ENCODE measurements at places on chromosomes 16 and 17. TPM values are rescaled to one million over a fixed set of nuclear protein-coding genes. Genes with fewer than 3 reads are reported as not detected.

DNA sequence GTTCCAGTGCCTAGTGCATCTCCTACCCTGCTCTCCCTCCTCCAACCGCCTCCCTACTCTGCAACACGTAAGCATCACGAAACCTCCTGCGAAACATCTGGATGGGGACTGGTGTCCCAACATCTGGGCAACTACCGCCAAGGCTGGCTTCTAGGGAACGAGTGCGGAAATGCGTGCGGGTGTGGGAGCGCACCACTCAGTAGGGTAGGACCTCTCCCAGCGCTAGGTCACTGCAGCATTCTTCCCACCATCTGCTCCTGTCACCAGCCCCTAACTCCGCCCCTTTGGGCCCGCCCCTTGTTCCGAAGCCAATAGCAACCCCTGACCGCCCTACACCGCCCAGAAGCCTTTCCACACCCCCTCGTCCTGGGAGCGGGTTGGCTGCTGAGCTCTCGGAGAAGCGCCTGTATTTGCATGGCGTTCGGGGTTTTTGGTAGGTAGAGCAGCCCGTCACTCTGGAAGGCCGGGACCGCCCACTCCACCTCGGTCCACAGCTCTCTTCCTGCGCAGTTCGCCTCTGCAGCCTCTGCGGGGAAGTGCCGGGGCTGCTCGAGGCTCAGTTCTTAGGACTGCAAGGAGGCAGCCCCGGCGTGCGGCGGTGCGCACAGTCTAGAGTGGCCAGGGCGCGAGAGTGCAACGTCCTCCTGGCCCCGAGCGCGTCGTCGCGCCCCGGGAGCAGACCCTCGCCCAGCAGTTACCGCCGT, at the start of gene HS3ST3B1:
Gene HS3ST3B1 (plus strand): TSS at position 507 of the 704 bp plus-strand sequence. CDS start 438 bp downstream, outside the sequence.
- DNase-seq = peak; percentile 99

DNA sequence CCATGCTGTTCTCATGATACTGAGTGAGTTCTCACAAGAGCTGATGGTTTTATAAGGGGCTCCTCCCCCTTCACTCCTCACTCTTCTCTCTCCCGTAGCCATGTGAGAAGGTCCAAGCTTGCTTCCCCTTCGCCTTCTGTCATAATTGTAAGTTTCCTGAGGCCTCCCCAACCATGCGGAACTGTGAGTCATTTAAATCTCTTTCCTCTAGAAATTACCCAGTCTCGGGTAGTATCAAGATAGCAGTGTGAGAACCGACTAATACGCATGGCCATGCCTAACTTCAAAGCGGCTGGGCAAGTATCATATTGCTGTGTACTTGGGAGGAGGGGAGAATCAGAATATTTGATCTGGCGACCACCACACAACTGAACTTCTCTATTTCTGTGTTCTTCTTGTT, 88.3 kb downstream of the PRKCB start:
- DNase-seq = no peak

DNA sequence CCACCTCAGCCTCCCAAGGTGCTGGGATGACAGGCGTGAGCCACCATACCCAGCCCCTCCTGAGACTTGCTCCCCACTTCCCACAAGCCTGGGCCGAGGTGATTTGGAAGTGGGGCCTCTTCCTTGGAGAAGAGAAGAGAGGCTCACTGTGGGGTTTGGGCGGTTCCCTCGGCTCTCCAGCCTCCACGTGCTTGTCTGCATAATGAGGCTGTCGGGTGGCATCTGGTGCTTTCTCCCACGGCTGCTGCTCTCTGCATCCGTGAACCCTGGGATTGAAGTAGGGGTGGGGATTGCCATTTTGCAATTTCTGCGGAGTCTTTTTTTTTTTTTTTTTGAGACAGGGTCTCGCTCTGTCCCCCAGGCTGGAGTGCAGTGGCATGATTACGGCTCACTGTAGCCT, 101.4 kb downstream of the RAP1GAP2 start:
- no peak for DNase-seq

GRCh38 chr17:47291242-47291873, 32.4 kb upstream of the EFCAB13 start:
- no peak for DNase-seq

DNA sequence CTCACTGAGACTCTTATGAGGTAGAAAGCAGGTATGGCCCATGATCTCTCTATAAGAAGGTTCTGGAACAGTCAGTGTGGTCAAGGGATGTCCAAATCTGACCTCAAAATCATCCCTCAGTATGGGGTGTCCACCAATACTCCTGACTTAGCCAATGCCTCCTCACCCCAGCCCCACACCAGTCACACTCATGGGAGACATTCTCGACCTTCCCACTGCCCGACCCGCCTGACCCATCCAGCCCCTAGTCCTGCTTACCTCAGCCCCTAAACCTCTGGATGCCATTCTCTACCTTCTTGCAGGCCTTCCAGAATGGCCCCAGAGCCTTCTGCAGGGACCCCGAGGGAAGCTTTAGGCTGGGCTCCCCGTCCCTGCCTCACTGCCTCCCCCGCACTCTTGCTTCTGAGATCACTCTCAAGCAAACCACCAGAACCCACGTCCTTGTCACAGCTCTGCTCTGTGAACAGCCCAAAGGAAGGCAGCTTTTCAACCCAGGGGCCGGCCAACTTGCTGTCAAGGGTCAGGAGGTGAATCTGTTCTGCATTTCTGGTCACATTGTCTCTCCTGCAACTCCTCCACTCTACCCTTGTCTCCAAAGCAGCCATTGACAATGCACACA, 44.9 kb upstream of the RBFOX3 start:
- no peak for DNase-seq

DNA sequence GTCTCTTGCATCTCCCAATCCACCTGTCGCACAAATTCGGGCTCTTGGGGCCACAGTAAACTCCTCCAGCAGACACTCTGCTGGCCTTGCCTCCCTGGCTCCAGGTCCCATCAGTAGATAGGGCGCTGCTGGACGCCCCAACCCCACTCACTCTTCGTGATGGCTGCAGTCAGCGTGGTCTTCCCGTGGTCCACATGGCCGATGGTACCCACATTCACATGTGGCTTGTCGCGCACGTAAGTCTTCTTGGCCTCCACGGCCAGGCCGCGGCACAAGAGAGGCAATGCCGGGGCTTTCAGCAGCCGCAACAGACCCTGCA, 428 bp downstream of the TUFM start:
- DNase-seq = no peak

GRCh38 chr17:3475251-3475685, 529 bp upstream of the ASPA start:
- no peak for DNase-seq

GRCh38 chr17:81095383-81095762, 60.4 kb downstream of the BAIAP2 start:
- no peak for DNase-seq

GRCh38 chr16:2026461-2027023, at the start of gene NHERF2:
NHERF2 (plus strand) TSS chr16:2026902; CDS start chr16:2027006, 104 bp downstream.
- peak; percentile 74 for DNase-seq

DNA sequence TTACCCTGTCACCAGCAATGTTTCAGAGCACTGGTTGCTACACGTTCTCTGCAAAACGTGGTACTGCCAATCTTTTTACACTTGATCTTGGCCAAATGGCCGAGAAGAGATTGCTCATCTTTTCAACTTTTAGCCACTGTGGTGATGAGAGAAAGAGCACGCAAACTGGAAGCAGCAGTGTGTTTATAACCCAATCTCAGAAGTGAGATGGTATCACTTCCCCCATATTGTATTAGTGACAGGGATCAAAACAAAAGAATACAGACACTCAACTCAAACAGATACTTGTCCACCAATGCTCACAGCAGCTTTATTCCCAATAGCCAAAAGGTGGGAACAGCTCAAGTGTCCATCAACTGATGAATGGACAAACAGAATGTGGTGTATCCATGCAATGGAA, 72.1 kb upstream of the FA2H start:
- DNase-seq = no peak

DNA sequence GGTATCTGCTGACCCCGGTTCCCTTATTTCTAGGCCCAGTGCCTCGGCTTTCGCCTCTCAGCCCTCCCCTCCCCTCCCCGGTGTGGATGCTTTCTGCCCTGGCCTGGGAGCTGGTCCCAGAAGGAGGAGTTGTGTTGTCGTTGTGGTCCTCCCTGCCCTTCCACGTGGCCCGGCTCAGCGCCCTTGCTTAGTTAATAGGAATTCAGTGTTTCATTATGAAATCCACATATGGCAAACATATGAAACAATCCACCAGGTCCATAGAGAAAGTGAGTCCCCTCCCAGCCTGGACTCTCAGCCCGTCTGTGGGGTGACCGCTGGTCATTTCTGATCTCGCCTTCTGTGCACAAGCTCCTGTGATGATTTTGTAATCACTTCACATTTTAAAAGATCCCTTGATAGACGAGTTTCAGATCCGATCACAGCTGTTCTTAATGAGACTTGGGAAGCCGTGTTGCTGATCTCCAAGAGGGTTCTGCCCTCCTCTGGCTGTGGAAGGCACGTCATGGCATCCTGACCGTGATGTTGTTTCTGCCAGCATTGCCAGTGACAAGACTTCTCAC, 112.1 kb downstream of the BANP start:
- no peak for DNase-seq

GRCh38 chr17:6523330-6523729, 33.0 kb downstream of the PITPNM3 start:
- no peak for DNase-seq

GRCh38 chr17:79355165-79355564, 255.7 kb downstream of the RBFOX3 start:
- DNase-seq = no peak

- no peak for DNase-seq
Measured at GRCh38 chr17:33870936-33871335, 384.1 kb upstream of the CCL2 start.

- no peak for DNase-seq
Measured at GRCh38 chr16:88701581-88702370, 4.4 kb downstream of the RNF166 start.

- DNase-seq = no peak
Measured at GRCh38 chr16:68563631-68564381, 24.7 kb downstream of the ZFP90 start.

- no peak for DNase-seq
Measured at GRCh38 chr17:50798424-50799288, 31.3 kb upstream of the ANKRD40CL start.

GRCh38 chr17:75155191-75155601, 884 bp upstream of the JPT1 start:
- DNase-seq = peak; percentile 30

DNA sequence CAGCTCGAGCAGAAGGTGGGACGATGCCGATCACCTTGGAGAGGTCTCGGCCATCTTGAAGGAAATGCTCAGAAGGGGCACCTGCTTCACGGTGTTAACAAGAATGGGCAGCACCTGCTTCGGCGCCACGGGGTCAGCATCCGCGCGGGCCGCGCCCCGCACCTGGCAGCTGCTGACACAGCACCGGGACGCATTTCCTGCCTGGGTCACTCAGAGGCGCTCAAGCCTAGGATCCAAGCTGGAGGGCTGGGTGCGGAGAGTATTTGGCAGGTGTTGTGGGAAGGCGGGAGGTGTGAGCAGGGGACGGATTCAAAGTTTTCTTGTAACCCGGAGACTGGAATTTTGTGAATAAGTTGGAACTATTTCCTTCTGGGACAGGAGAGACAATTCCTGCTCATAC, 39.3 kb upstream of the AKTIP start:
- no peak for DNase-seq

DNA sequence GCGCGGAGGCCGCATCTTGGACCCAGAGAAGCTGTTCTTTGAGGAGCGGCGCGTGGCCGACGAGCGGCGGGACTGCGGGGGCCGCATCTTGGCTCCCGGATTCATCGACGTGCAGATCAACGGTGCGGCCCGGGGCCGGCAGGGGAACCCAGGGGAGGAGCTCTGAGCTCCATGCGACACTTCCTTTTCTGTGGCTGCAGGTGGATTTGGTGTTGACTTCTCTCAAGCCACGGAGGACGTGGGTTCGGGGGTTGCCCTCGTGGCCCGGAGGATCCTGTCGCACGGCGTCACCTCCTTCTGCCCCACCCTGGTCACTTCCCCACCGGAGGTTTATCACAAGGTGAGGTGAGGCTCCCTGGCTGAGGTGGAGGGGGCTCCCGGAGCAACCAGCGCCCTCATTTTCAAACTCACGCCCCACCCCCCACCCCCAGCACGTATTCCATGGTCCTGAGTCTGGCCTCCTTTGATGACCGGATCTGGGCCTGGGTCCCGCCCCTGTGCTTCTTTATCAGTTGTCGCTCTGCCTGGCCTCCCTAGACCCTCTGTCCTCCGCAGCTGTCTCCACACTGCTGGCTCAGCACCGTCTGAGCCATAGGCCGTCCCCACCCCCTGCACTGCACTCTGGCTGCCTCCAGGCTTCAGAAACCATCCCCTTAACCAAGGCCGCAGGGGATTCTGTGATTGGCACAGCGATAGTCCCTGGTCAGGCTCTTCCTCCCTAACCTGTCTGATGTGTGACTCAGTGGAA, 787 bp downstream of the AMDHD2 start:
- peak; percentile 53 for DNase-seq

- DNase-seq = no peak
Measured at GRCh38 chr17:7321466-7321865, 6.3 kb upstream of the GPS2 start.

C16orf74 gene
- not detected for total RNA-seq

IRF8 gene
- total RNA-seq = 1.2 TPM

PDE6G gene
- total RNA-seq = not detected

TP53TG3C gene
- not detected for total RNA-seq

FOXF1 gene
- not detected for total RNA-seq

TBC1D3I gene
- not detected for total RNA-seq

MYLK3 gene
- 1.6 TPM for total RNA-seq

SCNN1G gene
- not detected for total RNA-seq

GPRC5C gene
- 13.5 TPM for total RNA-seq

MFAP4 gene
- total RNA-seq = not detected

TOM1L1 gene
- 83.8 TPM for total RNA-seq

TUBD1 gene
- total RNA-seq = 15.5 TPM

SCN4A gene
- 1.8 TPM for total RNA-seq
